ENCODE measurements at places on chromosomes 2 and 18.

DNA sequence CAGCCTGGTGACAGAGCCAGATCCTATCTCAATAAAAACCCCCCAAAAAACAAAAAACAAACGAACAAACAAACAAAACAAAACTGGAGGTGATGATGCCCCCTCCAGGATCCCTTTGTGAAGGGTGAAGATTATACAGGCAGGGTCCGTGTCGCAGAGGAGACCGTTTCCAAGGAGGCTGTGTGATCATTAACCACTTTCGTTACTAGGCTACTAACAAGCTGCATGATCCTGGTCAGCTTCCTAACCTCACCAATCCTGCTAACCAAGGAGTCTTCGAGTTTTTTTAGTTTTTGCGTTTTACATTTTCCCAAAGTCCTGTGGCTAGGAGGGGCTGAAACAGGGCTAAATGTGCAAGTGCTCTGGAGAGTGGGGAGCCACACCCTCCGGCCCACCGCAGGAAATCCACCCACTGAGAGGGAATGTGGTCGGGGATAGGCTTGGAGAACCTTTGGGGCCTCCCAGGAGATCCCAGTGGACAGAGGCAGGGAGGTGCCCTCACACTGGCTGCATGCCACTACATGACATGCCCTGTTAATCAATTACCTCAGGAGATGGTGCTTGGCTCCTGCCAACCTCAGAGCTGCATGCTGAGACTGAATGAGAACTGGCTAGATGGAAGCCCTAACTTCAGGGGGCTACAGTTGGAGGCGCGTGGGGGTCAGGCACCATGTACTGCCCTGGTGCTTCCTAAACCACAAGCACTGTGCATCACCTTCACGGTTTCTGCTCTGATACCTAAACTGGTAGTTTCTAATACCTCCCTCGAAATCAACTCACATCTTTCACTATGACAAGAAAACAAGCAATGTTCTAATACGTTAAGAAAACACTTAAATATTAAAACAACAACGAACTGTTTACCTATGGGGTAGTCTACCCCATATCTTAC is 67.5 kb upstream of the RGPD5 start:
- no peaks in the 10 kb centered on the region for H3K4me1 ChIP-seq
- H3K27me3 ChIP-seq: no peaks in the 10 kb centered on the region
- H3K4me3 ChIP-seq: peak overlapping the region; percentile 37
- no peak for DNase-seq
- H3K27ac ChIP-seq: no peak overlapping the region
- no peaks in the 10 kb centered on the region for H3K36me3 ChIP-seq

GRCh38 chr18:8279781-8280330 is 329.4 kb upstream of the RAB12 start:
- H3K27me3 ChIP-seq: no peaks in the 10 kb centered on the region
- H3K36me3 ChIP-seq: no peaks in the 10 kb centered on the region
- no peak overlapping the region for H3K27ac ChIP-seq

DNA sequence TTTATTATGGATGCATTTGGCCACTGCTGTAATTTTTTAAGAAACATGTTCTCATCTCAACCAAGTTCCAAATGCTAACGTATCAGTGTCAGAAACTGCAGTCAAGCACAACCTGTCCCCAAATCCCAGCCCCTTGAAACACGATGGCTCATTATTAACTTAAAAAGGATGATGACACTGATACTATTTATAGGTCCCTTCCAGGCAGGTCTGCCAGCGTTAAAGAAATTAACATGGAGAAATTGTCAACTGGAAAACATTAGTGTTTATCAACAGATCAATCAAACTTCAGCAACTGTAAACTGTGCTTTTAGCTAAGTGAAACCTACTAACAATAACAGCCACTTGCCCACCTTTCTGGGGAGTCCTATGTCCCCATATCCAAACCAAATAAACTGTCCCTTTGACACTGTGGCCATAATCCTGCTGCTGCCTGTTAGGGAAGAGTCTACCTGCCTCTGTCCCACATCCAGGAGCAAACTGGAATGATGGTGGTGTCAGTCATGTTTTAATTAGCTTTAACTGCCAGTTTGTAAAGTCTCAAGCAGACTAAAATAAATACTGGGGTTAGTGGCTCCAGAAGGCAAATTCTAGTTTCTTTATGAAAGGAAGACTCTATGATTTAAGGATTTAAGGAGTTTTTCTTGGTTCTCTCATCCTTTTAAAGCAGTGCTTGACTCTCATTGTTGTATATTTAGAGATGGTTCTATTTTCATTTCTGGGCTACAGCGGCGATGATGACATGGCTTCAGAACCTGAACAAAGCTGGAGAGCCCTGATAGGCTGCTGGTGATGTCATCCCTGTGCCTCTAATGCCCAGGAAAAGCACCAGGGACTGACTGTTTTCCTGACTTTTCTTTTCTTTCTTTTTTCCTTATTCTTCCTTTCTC is 583.6 kb upstream of the PIK3C3 start:
- no peaks in the 10 kb centered on the region for H3K27me3 ChIP-seq
- no peaks in the 10 kb centered on the region for H3K4me1 ChIP-seq
- no peaks in the 10 kb centered on the region for H3K36me3 ChIP-seq
- H3K4me3 ChIP-seq: no peak overlapping the region
- no peak overlapping the region for H3K27ac ChIP-seq
- no peak for DNase-seq

GRCh38 chr2:54497763-54498680 is 41.9 kb downstream of the SPTBN1 start:
- H3K36me3 ChIP-seq: no peaks in the 10 kb centered on the region
- no peaks in the 10 kb centered on the region for H3K27me3 ChIP-seq
- H3K4me3 ChIP-seq: no peak overlapping the region
- H3K27ac ChIP-seq: no peak overlapping the region

GRCh38 chr2:3102081-3102921 is 275.3 kb downstream of the EIPR1 start:
- no peaks in the 10 kb centered on the region for H3K36me3 ChIP-seq
- H3K4me1 ChIP-seq: no peaks in the 10 kb centered on the region
- H3K27me3 ChIP-seq: no peaks in the 10 kb centered on the region
- no peak for DNase-seq
- no peak overlapping the region for H3K4me3 ChIP-seq
- no peak overlapping the region for H3K27ac ChIP-seq

DNA sequence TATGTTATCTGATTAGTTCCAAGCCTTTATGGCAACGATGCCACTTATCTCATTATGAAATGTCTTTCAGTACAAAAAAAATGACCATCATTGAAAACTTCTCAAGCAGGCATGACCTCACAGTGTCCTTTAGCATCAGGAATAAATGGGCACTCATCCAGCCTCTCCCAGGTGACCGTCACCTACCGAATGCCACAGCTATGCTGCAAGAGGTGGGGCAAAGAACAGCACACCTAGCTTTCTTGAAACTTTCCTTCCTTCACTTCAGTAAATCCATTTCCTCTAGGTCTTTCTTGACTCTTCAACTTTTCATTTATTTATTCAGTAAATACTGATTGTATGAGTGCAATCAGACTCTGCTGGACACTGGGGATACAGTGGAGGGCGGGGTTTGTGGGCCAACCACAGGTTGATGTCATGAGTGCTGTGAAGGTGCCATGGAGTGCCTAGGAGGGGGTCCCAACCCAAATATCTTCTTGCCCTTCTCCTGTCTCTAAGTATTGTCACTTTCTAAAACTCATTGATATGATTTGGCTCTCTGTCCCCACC is 54.3 kb upstream of the HK2 start:
- no peak for DNase-seq
- no peaks in the 10 kb centered on the region for H3K36me3 ChIP-seq
- no peak overlapping the region for H3K4me3 ChIP-seq
- no peaks in the 10 kb centered on the region for H3K27me3 ChIP-seq
- no peak overlapping the region for H3K27ac ChIP-seq
- H3K4me1 ChIP-seq: peaks cover 18% of the 10 kb centered on the region

- H3K27me3 ChIP-seq: no peaks in the 10 kb centered on the region
- H3K36me3 ChIP-seq: no peaks in the 10 kb centered on the region
- no peak overlapping the region for H3K27ac ChIP-seq
- no peak for DNase-seq
- no peak overlapping the region for H3K4me3 ChIP-seq
- H3K4me1 ChIP-seq: peaks cover 12% of the 10 kb centered on the region
Observed at GRCh38 chr2:111100765-111101162, 19.9 kb upstream of the BCL2L11 start.

GRCh38 chr2:61396005-61396404 is 74.9 kb downstream of the USP34 start:
- no peaks in the 10 kb centered on the region for H3K4me1 ChIP-seq
- H3K36me3 ChIP-seq: peaks cover 47% of the 10 kb centered on the region
- H3K4me3 ChIP-seq: no peak overlapping the region
- no peaks in the 10 kb centered on the region for H3K27me3 ChIP-seq
- no peak for DNase-seq

- no peaks in the 10 kb centered on the region for H3K27me3 ChIP-seq
- no peaks in the 10 kb centered on the region for H3K4me1 ChIP-seq
- H3K4me3 ChIP-seq: no peak overlapping the region
Observed at GRCh38 chr2:18198677-18199076, 320.2 kb downstream of the KCNS3 start.

DNA sequence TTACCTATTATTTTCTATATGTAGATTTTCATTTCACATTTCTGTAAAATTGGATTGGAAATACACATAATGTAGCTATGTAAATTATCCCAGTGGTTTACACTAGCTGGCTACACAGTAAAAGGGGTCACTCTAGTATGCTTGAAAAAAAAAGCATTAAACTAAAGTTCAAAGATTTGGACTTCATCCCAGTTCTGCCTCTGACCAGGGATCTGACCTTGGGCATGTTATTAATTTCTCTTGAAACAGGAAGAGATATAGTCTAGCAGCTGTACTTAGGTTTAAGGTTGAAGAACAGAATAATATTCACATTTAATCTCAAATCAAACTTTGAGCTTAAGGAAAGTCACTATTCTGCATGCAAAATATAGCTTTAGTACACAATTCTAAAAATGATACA is 64.5 kb upstream of the RPE start:
- H3K27ac ChIP-seq: no peak overlapping the region
- no peak for DNase-seq
- peaks cover 4% of the 10 kb centered on the region for H3K36me3 ChIP-seq
- peaks cover 13% of the 10 kb centered on the region for H3K4me1 ChIP-seq

DNA sequence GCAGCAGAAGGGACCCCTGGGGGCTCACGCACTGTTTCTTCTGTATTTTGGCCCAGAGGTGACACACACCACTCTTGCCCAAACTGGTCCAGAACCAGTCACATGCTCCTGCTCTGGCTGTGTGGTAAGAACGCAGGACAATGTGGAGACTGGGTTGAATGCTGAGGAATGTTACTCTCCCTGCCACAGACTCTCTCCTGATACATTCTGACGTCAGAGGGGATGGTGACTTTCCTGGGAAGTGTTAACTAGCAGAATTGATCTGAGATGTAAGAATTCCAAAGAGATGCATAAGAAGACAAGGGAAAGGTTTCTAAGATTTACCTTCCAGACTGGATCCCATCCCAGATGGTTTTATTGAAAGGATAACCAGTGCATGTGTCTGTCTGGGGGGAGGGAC is 100.8 kb downstream of the ASB1 start:
- H3K27me3 ChIP-seq: no peaks in the 10 kb centered on the region
- H3K4me3 ChIP-seq: no peak overlapping the region
- peaks cover 16% of the 10 kb centered on the region for H3K4me1 ChIP-seq
- H3K27ac ChIP-seq: no peak overlapping the region
- H3K36me3 ChIP-seq: no peaks in the 10 kb centered on the region
- no peak for DNase-seq

DNA sequence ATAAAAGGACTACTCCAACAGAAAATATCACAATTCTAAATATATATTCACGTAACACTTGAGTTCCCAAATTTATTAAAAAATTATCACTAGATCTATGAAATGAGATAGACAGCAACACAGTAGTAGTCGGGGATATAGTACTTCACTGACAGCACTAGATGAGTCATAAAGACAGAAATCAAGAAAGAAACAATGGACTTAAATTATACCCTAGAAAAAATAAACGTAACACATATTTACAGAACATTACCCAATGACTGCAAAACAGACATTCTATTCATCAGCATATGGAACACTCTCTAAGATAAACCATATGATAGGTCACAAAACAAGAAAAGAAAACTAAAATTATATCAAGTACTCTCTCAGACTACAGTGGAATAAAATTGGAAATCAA is 429.4 kb downstream of the MBD2 start:
- no peak overlapping the region for H3K27ac ChIP-seq
- H3K27me3 ChIP-seq: no peaks in the 10 kb centered on the region
- no peaks in the 10 kb centered on the region for H3K36me3 ChIP-seq
- no peak overlapping the region for H3K4me3 ChIP-seq
- no peaks in the 10 kb centered on the region for H3K4me1 ChIP-seq

- H3K27me3 ChIP-seq: no peaks in the 10 kb centered on the region
- H3K4me3 ChIP-seq: peak overlapping the region; percentile 84
- DNase-seq: peak; percentile 92
Observed at GRCh38 chr2:237691908-237692600, 64.7 kb downstream of the LRRFIP1 start.

GRCh38 chr2:45438872-45439665 is 172.0 kb downstream of the SRBD1 start:
- no peaks in the 10 kb centered on the region for H3K36me3 ChIP-seq
- no peaks in the 10 kb centered on the region for H3K27me3 ChIP-seq
- H3K4me3 ChIP-seq: no peak overlapping the region

DNA sequence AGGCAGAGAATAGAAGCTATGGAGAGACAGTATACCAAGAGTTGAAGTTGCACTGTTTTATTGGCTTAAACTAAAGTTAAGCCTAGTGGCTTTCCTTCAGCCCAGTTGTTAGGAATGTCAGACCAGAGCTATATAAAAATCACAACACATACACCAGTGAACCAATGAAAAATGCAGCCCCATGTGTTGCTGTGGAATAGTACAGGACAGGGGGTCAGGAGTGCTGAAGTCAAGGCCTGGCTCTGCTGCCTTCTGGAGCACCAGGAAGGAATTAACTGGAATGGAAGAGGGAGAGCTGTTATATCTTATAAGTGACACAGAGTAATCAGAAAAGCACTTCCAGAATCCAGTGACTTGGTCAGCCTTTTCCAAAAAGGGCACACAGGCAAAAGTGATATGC is 58.9 kb downstream of the OSR1 start:
- H3K4me3 ChIP-seq: no peak overlapping the region
- H3K4me1 ChIP-seq: peaks cover 3% of the 10 kb centered on the region
- H3K27me3 ChIP-seq: no peaks in the 10 kb centered on the region
- no peak for DNase-seq

- no peak for DNase-seq
- H3K4me3 ChIP-seq: no peak overlapping the region
- no peak overlapping the region for H3K27ac ChIP-seq
- no peaks in the 10 kb centered on the region for H3K27me3 ChIP-seq
Observed at GRCh38 chr2:58899692-58900091, 658.6 kb upstream of the FANCL start.

GRCh38 chr2:227503433-227504406 is 31.8 kb downstream of the AGFG1 start:
- peaks cover 5% of the 10 kb centered on the region for H3K4me1 ChIP-seq
- H3K27ac ChIP-seq: no peak overlapping the region
- H3K27me3 ChIP-seq: no peaks in the 10 kb centered on the region
- H3K4me3 ChIP-seq: no peak overlapping the region
- peaks cover 5% of the 10 kb centered on the region for H3K36me3 ChIP-seq

DNA sequence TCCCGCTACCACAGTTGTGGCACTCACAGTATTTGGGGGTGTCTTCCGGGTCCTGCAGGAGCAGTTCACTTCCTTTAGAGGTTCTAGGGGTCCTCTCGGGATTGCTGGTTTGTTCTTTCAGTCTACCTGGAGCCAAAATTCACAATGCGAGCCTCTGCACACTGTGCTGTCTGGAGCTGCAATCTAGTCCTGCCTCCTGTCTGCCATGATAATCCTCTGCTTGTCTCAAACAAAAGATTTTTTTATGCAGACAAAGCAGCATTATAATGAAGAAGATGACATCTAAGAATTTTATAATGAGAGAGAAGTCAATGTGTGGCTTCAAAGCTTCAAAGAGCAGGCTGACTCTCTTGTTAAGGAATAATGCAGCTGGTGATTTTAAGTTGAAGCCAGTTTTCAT is 975.1 kb upstream of the GYPC start:
- no peak for DNase-seq
- H3K27me3 ChIP-seq: no peaks in the 10 kb centered on the region
- H3K4me3 ChIP-seq: no peak overlapping the region
- no peaks in the 10 kb centered on the region for H3K36me3 ChIP-seq
- no peaks in the 10 kb centered on the region for H3K4me1 ChIP-seq
